ENCODE measurements at places on chromosomes 1 and 21. TPM values are rescaled to one million over a fixed set of nuclear protein-coding genes. Genes with fewer than 3 reads are reported as not detected.

GRCh38 chr1:226428348-226428747, 20.5 kb upstream of the PARP1 start:
- no peak overlapping the region for H3K27ac ChIP-seq
- H3K36me3 ChIP-seq, result no peaks in the 10 kb centered on the region
- peaks cover 16% of the 10 kb centered on the region for H3K4me1 ChIP-seq

- H3K27me3 ChIP-seq, result no peaks in the 10 kb centered on the region
- H3K27ac ChIP-seq, result no peak overlapping the region
- DNase-seq, result no peak
- 0 out of 2 replicates have a peak, but pooled peaks cover 2% of the 10 kb centered on the region for H3K36me3 ChIP-seq
- no peaks in the 10 kb centered on the region for H3K4me1 ChIP-seq
Observed at GRCh38 chr1:162502077-162502476, 4.5 kb downstream of the UHMK1 start.

- no peak for DNase-seq
- peaks cover under 1% of the 10 kb centered on the region for H3K36me3 ChIP-seq
- H3K4me3 ChIP-seq, result no peak overlapping the region
- no peaks in the 10 kb centered on the region for H3K27me3 ChIP-seq
Observed at GRCh38 chr1:219963432-219963831, 35.1 kb upstream of the SLC30A10 start.

DNA sequence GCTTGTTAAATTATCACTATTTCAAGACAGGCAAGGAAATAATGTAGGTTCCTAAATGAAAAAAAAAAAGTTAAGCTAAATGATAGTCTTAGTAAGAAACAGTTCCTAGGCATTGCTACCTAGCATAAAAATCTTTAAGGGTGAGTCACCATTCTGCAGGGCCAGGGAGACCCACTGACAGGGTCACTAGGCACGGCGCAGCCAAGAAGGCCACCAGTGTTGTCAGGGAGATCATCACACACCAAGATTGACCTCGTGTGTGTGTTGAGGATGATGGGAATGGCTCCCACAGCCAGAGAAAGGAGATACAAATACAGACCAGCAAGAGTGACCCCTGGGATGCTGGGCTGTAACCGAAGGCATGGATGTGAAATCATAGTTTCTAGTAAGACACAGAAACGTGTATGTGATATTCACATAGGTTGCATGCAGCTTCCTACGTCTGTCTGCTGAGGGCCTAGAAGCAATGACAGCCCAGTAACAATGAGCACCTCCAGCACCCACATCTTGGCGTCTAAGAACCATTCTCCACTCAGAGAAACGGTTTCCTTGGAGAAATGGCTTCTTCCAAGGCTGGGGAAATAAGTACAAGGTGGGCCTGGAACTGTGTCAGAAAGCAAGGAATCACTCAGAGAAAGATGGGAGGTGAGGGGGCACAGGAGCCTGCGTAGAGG, 29.1 kb downstream of the RIPK4 start:
- no peak overlapping the region for H3K4me3 ChIP-seq
- H3K27ac ChIP-seq, result no peak overlapping the region
- no peaks in the 10 kb centered on the region for H3K4me1 ChIP-seq
- no peaks in the 10 kb centered on the region for H3K27me3 ChIP-seq

DNA sequence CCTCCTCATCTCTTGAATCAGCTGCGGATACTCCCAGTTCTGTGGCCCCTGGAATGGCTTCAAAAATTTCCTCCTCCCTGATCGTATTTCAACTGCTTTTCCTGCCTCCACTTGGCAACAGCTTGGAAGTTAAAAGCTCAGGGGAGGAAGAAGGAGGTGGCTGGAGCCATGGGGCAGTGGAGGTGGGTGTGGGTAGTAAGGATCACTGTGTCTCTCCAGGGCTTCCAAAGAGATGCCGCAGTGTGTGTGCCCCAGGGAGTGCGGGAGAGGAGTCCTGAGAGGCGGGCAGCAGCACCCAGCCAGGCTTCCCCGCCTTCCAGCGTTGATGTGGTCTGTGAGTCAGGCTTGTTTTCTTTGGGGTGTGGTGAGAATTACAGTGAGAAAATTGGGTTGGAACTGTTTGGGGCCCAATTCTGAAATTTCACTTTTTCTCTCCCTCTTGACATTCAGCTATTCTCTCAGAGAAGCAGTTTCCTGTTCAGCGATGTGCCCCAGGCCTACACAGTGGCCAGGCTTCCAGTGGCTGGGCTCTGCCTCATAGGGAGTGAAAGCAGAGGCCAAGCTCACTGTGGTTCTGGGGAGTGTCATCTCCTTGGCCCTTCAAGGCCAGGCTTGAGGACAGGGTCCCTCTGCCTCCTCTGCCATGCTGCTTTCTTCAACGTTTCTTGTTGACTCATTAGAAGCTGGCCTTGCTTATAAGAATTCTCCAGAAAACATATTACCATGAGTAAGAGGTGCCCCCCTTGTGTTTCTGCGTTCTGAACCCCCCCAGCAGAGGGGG, 69.0 kb downstream of the PGM1 start:
- no peaks in the 10 kb centered on the region for H3K4me1 ChIP-seq
- peaks cover 2% of the 10 kb centered on the region for H3K36me3 ChIP-seq
- no peak for DNase-seq

Gene C21orf58
- total RNA-seq, result 17.9 TPM

Gene AZIN2
- 0.31 TPM for total RNA-seq

Gene CD48
- total RNA-seq, result 323 TPM

Gene NPHP4
- 10.5 TPM for total RNA-seq
